Effector memory CD4-positive, alpha-beta T cell (primary cell): ENCODE measurements at places on chromosomes 12 and 14.
A peak's percentile ranks its signal among the peaks of the same experiment; 100 is the strongest.

DNA sequence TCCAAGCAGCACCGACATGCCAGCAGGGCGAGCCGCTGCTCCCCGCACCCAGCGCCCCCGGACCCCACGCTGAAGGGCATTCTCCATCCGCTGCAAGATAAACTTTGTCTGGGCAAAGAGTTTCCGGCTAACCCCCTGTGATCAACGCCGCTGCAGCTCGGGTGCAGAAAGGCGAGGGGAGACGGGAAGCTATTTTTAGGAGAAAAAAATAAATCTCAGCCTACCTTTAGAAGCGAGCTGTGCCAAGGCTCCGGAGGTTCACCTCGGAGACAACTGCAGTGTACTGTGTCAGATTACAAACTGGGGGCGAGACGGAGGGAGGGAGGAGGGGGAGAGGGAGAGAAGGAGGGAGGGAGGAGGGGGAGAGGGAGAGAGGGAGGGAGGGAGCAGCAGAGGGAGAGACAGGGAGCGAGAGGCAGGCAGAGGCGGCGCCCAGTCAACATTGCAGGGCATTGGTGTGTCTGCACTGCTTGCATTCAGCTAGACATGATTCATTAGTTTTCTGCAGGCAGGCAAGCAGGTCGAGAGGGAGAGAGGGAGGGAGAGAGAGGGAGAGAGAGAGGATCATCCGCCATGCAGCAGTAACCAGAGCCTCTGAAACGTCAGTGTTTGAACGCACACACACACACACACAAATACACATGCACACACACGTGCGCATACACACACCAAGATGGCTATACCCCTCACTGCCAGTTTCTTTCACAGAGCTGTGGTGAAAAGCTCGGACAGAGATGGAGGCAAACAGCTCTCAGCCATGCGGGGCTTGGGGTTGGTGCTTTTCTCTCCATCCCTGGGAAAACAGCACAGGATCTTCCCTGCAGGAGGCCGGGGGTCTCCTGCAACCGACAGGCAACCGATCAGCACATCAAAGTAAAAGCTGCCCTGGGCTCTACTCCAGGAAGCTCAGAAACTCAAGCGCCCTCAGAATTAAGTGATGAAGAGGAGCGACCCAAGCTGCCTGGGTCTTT, at the start of gene RIMBP2:
Gene RIMBP2, minus strand, starts transcription at position 302 of the 971 bp plus-strand sequence. CDS start 237,286 bp downstream, outside the sequence.
- no peak for DNase-seq

GRCh38 chr12:100207311-100207710, 6.7 kb downstream of the ACTR6 start:
- no peak for DNase-seq

DNA sequence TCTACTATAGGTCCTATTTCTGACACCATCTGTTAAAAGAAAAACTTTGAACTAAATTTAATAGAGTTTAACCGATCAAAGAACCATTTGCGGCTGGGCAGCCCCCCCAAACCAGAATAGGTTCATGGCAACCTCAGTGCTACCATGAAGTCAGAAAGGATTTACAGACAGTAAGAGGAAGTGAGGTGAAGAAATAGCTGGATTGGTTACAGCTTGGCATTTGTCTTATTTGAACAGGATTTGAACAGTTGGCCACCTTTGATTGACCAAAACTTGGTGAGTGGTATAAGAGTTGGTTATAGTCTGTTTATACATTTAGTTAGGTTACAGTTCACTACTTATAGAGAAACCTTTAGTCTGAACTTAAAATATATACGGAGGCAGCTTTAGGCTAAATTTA, 88.9 kb downstream of the TXNDC16 start:
- DNase-seq = no peak

DNA sequence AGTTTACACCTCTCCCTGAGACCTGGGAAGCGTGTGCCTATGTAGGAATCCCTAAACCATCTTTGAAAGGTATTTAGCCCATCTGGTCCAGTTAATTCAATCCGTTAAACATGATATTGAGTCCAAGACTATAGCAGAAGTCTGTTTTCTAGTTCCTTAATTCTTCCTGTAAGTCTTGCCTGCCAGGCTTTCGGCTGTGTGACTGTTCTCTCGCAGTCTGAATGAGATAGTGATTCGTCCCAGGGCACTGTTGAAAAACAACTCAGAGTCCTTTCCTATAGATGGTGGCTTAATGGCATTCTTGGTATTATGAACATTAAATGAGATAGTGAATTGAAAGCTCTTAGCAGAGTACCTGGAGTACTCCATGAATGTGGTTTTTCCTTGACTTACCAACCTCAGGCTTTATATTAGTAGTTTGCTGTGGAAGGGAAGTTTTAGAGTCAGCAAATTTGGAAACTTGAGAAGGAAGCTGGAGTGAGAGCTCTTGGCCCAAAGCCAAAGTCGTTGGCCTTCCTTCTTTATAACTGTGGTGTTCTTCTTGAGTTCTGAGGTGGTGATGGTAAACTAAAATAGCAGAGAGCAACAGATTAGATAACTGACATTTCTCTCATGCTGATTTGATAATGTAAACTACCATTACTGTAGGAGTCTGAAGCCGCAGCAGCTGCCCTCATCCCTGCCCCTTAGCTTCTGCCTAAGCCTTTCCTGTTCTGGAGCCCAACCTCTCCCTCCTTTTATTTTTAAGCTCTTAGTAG, 76.5 kb downstream of the TGFB3 start:
- DNase-seq = no peak

- DNase-seq = no peak
These were observed 22.9 kb downstream of the KRT18 start for GRCh38 chr12:52971679-52972329.

GRCh38 chr14:97977651-97978261, 1180.6 kb downstream of the VRK1 start:
- DNase-seq = peak; percentile 45

DNA sequence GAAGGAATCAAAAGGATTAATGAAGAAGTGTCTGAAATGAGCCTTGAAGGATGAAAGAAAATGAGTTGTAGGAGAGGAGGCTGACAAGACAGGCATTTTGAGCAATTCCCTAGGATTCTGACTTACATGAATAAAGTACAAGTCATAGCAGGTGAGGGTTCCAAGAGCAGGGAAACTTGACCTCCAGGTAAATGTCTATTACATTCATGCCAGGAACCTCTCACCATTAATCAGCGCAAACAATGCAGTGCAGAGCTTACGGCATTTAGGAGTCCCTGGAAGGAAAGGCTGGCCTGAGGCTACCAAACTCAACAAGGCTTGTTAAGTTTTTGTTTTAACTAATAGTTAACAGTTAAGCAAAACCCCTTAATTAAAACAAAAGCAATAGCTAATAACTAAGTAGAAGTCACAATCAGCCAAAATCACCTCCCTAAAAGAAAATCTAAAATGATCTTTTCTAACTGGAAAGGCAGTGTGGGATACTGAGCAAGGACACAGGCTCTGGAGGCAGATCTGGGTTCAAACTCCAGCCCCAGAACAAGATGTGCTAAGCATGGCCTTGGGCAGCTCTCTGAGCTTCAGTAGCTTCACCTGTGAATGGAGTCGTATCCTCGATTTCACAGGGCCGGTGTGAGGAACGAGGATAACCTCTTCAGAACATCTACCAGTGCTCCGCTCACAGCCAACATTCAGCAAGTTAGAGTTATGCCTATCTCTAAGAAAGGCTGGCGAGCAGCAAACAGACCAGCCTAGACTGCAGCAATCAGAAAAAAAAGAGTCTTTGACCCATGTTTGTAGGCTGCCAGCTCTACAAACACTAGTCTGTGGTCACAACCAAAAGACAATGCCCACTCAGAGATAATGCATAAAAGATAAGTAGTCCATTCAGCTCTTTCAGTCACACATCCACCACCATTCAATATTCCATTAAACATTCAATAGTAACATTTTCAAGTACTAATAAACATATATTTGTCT, 16.9 kb downstream of the PPTC7 start:
- no peak for DNase-seq

- DNase-seq = no peak
These were observed 90.4 kb upstream of the DYNC1H1 start for GRCh38 chr14:101873991-101874390.

- DNase-seq = peak; percentile 65
These were observed 716 bp downstream of the RIOX1 start for GRCh38 chr14:73491256-73492042.

DNA sequence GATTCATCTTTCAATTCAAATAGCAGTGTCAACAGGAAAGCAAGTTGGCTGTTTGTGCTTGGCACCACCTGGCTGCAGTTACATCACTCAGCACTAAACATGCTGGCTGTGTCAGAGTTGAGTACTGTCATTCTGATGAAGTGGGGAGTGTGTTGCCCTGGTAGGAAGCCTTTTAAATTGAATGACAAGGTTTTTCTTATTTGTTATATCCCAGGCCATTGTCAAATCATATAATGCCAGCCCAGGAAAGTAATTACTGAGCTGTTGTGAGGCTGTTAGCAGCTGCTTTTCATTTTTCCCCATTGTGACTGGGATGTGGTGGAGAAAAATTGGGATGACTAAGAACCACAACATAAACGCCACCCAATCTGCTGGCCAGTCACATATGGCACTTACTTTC, 106.5 kb upstream of the PRKD1 start:
- no peak for DNase-seq

DNA sequence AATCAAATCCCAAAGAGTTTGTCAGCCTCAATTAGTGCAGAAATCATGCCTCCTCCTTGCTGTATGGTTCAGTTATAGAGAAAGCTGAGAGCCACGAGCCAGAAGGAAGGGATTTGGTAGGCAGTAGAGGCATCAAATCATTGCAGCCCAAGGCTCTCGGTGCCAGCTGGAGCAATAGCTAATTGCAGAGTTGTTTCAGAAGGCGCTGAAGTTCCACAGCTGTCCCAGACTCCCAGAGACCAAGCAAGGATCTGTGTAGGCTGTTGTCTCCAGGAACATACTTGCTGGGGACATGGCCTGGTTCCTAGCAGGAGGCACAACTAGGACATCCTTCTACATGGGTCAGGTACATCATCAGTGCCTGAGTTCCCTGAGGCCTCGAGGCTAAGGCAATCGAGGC, 80.4 kb upstream of the WSCD2 start:
- DNase-seq = no peak

DNA sequence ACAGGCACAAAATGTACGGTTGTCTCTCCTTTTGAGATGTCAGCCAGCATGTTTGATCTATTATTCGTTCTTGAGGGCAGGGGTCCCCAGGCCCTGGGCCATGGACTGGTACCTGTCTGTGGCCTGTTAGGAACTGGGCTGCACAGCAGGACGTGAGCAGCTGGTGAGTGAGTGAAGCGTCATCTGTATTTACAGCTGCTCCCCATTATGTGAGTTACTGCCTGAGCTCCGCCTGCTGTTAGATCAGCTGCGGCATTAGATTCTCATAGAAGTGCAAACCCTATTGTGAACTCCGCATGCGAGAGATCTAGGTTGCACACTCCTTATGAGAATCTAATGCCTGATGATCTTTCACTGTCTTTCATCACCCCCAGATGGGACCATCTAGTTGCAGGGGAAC, 41.4 kb upstream of the SCN8A start:
- no peak for DNase-seq

GRCh38 chr14:23529016-23529415, 22.5 kb downstream of the ZFHX2 start:
- DNase-seq = no peak

DNA sequence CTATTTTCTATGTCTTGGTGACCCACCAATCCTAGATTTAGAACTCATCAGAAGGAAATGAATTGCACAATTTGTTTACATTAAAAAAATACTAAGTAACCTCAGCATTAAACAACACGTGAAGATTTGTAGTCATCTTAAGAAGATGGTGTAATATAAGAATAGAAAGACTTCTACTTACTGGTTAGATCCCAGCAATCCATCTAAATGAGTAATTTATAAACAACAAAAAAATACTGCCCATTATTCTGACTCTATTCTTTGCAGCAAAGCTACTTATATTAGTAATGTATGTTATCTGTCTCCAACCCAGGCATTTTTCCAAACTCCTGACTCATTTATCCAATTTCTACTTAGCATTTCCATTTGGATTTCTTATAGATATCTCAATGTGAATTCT, 67.8 kb downstream of the CD163L1 start:
- no peak for DNase-seq

- DNase-seq = no peak
These were observed 15.0 kb downstream of the OXA1L start for GRCh38 chr14:22781301-22781991.

DNA sequence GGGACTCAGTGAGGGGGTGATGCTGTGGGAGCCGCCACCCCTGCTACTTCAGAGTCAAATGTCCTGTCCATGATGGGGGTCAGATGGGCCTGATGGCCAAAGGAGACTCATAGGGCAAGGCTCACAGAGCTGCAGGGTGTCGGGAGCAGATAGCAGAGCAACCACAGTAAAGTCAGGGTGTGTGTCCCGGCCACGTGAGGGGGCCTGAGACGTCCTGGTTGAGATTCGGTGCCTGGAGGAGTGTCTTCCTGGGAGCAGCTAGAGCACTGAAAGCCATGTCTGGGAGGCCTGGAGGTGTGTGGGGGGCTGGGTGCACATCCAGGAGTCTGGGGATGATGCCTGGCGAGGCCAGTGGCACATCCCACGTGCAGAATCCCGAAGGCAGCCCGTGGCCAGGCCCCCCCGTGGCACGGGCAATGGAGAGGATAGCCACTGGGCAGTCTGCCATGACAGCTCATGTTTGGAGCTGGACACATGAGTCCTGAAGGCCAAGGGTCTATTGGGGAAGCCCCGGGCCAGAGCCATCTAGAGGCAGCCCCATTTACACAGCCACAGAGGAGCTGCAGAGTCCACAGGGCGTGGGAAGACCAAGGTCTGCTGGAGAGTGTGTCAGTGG, 308.0 kb upstream of the SFSWAP start:
- no peak for DNase-seq

- DNase-seq = no peak
These were observed 14.8 kb downstream of the SH2B3 start for GRCh38 chr12:111420494-111420893.
